Renal cortex interstitium (tissue), 15 donors: ENCODE measurements at places on chromosomes 4 and X.

DNA sequence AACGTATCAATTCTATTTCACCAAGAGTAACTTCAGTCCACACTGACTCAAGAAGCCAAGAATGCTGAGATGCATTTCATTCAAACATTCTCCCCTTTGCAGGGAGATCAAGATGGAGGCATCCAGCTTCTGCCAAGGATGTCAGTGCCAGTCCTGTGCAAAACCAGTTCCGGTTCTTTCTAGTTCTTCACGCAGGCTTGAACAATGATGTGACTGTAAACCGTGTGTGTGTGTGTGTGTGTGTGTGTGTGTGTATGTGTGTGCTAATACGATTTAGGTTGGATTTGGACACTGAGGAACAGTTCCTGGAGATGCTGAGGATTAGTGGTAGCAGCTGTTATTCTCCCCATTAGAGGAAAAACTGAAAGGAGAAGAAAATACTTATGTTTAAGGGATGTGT lies at the start of gene REELD1:
REELD1 (plus strand) TSS at position 301 of the 400 bp plus-strand sequence. CDS start 2,415 bp downstream, outside the sequence.
- DNase-seq = no peak

- DNase-seq = no peak
Observed at GRCh38 chrX:47743504-47743903, 84.5 kb upstream of the UXT start.

DNA sequence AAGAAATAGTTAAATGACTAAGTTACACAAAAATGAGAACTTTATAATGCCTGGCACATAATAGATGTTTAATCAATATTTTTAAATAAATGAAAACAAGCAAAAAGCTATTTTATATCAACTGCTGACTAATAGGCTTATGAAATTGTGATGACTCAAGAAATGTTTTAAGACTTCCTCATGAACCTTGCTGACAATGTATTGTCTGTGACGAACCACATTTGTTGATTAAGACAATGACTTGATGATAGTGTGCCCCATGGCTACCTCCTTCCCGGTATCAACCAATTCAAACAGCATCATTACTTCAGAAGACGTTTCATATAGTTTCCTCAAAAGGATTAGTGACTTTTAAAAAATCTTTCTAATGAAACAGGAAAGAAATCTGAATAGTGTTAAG lies 7.9 kb downstream of the CXCL6 start:
- no peak for DNase-seq

GRCh38 chr4:156154978-156155377 lies 201.3 kb upstream of the CTSO start:
- no peak for DNase-seq

GRCh38 chr4:184313058-184313581 lies 95.4 kb upstream of the ENPP6 start:
- no peak for DNase-seq
